ENCODE measurements at places on chromosomes 3 and 15.
A peak's percentile ranks its signal among the peaks of the same experiment; 100 is the strongest.

DNA sequence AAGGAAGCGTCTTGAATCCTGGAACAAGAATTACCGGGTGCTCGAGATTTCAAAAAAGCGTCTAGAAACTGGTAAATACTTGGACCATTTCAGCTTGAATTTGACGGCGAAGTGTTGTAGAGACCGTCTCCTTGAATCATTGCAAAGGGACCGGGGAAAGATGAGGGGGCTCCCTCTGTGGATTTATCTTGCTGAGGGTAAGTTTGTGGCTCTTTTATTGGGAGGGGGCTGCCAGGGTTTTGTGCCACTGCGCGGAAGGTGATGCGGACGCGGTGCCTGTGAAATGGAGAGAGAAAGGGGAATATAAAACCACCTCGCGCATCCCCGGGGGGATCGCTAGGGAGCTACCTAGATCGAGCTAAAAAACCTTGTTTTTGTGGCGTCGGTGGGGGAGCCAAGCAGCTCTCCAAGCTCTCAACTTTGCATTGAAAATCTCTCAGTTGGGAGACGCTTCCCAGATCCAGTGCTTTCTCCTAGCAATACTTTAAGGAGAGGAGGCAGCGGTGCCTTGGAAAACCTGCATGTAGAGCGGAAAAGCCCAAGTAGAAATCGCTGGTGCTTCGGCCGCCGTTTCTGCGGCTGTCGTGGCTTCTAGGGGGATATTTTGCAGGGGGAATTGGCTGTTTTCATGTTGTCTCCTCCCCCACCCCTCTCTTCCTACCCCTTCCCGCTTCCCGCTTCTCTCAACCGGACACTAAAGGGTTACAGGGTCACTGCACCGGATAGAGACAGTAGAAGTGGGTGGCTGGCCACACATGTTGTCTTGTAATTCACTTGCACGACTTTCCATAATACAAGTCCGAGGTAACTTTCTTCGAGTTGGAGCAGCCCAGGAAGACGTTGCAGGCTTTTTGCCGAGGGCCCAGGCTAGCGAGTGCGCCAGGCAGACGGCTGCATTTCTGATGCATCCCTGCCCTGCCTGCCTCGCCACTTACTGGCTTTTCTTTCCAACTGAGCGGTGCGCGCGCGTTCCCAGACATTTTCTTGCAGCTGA, 187.6 kb downstream of the NLGN1 start:
- DNase-seq: peak; percentile 24

GRCh38 chr15:63610209-63610841, 13.1 kb downstream of the FBXL22 start:
- DNase-seq: peak; percentile 86

DNA sequence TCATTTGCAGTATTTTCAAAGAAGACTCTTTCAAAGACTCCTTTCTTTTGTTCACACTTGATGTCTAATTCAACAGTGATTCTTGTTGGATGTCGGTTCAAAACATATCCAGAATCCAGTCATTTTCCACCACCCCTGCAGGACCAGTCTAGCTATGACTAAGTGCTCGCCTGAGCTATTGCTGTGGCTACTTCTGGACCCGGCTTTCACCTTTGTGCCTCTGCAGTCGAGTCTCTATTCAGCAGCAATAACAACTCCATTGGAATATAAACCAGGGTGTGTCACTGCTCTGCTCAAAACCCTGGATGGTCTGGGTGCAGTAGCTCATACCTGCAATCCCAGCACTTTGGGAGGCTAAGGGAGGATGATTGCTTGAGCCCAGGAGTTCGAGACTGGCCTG, 55.0 kb downstream of the PRICKLE2 start:
- DNase-seq: no peak

DNA sequence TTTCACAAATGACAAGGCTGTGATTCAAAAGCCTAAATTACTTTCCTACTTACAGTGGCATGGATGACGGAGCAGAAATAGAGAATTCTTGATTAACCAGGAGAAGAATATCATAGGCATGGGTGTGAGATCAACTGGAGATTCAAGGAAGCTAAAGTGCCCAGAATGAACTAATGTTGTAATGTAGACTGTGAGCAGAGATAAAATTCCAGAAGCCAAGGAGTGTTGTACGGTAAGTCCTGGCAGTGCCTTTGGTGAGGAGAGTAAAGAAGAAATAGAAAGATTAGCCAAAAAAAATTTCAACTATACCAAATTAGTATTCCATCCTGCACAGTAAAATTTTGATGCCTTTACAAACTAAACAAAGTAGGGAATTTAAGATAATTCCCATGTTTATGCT, 75.9 kb downstream of the ZBTB20 start:
- DNase-seq: no peak

GRCh38 chr3:48409291-48410201, 20.3 kb downstream of the PLXNB1 start:
- no peak for DNase-seq

DNA sequence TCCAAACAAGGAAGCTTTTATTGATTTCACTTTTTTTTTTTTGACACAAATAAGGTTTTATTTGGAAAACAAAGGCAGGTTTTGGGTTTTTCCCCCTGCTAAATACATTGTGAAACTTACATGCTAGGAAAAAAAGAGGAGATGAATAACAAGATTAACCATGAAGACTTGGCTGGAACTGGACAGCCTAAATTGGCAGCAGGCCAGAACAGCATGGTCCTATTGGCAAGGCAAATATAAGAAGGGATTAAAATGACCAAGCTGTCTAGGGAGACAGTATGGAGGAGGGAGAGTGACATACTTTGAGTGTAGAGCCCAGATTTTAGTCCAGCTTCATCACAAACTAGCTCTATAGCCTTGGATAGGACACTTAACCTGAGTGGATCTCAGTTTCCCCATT, 63.9 kb upstream of the BBX start:
- no peak for DNase-seq

DNA sequence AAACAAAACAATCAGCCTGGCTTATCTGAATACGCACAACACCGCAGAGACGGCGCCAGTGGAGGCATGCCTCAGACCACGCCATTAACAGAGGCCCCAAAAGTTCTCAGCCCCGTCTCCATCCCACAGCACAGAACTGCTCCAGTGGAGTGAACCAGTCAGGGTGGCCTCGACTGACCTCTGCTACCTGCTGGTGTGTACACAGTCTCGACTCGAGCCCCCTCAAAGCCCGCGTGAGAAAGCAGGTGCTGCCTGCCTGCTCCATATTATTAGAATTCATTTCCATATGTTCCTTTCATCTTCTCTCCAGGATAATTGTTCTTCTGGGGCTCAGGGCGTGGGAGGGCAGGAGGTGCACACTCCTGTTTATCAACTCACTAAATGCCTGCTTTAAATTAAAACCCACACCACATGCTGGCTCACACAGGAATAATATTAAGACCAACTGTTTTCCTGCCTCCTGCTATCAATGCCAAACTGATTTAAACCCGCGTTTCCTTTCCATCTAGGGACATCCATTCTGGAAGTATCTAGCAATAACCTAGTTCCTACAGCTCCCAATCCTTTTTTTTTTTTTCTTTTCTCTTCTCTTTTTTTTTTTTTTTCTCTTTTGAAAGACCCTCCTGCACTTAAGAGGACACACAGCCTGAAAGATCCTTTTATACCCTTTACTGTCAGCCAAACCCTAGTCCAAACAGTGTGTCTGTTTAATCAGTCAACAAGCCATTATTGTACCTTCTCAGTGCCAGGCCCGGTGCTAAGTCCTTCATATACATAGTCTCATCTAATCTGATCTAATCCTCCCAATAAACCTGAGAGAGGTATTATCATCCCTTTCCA, 101.2 kb downstream of the TLE3 start:
- no peak for DNase-seq

DNA sequence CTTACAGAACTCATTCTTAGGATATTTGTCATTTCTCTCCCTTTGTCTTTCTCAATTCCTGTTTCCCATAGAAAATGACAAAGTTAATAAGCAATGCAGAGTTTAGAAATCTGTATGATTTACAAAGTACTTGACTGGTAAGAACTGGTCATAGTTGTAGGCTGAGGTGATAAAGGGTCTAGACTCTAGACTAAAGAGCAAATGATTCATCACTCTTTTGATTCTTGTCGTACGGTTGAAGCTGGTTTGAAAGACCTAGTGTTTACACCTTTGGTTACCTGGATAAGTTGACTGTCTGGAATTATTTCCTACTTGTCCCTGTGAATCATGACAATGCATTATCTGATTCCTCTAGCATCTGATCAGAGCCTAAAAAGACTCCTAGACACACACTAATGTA, 58.9 kb upstream of the TP63 start:
- DNase-seq: no peak

- DNase-seq: peak; percentile 91
These were observed 25.4 kb downstream of the ADPGK start for GRCh38 chr15:72758182-72758581.

GRCh38 chr3:195077611-195078540, 193.1 kb downstream of the XXYLT1 start:
- DNase-seq: no peak

- no peak for DNase-seq
These were observed 551.1 kb upstream of the BCHE start for GRCh38 chr3:166388321-166388720.

DNA sequence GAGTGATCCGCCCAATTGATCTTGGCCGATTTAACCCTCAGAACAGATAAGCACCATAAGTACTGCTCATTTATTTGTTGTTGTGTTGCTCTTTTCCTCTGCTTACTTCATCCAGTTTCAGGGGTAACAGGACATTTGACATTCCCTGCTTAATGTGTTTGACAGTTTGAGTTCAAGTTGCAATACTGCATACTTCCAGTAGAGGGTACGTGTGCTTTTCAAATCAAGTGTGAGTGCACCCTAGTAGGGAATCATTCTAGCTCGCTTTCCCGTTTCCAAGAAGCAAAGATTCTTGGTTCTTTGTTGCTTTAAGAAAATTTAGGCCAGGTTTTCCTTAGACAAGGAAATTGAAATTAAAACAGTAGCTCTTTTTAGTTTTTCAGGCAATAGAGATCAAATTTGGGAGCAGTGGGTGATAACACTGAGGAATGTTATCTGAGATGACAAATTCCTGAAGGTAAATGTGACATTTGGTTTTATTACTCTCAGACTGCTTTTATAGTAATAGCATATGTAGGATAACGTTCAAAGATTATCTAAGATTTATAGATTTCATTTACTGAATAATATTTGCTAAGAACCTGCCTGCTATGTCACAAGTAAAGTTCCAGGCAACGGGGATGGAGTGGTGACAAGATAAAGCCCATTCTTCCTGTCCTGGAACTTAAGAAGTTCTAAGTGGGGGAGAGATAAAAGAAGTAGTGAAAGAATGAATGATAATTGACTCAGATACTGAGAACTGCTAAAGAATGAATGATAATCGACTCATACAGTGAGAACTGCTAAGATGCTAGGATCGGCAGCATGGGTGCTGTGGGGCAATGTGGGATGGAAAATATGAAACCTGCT, 73.3 kb downstream of the SYNPR start:
- DNase-seq: peak; percentile 32

GRCh38 chr3:10368512-10368911, 47.6 kb upstream of the SEC13 start:
- no peak for DNase-seq

GRCh38 chr3:143895805-143896204, 47.5 kb upstream of the SLC9A9 start:
- DNase-seq: no peak

GRCh38 chr3:136291302-136291701, 41.2 kb downstream of the PCCB start:
- DNase-seq: no peak

- DNase-seq: no peak
These were observed 48.9 kb downstream of the RASGRF1 start for GRCh38 chr15:79041601-79042168.

- no peak for DNase-seq
These were observed 197.2 kb upstream of the VEPH1 start for GRCh38 chr3:157700405-157700804.

- no peak for DNase-seq
These were observed 10.1 kb downstream of the PARP15 start for GRCh38 chr3:122587572-122587971.

DNA sequence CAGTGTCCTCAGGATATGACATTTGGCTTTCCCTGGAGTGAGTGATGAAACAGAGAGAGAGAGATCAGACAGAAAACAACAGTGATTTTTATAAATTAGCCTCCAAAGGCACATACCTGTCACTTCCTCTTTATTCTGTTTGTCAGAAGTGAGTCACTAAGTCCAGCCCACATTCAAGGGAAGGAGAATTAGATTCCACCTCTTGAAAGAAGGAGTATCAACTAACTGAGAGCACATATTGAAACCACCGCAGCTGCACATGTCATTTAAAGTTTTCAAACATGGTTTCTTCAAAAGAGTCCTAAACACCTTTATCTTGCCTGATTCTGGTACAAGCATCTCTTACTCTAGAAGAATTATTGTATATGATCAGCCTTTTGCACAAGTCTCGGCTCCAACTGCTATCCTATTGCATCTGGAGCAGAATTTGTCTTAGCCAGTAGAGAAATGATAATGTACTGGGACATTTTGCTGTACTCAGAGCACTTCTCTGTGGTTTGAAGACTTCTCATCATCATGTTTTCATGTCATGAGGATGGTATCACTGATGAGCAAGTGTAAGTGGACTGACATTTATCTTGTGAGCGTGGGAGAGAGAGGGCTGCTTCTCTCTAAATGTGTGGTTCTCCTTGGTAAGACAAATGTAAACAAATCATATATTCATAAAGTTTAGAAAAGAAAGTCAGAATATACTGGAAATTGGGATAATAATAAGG, 338.9 kb upstream of the CFAP20DC start:
- no peak for DNase-seq

DNA sequence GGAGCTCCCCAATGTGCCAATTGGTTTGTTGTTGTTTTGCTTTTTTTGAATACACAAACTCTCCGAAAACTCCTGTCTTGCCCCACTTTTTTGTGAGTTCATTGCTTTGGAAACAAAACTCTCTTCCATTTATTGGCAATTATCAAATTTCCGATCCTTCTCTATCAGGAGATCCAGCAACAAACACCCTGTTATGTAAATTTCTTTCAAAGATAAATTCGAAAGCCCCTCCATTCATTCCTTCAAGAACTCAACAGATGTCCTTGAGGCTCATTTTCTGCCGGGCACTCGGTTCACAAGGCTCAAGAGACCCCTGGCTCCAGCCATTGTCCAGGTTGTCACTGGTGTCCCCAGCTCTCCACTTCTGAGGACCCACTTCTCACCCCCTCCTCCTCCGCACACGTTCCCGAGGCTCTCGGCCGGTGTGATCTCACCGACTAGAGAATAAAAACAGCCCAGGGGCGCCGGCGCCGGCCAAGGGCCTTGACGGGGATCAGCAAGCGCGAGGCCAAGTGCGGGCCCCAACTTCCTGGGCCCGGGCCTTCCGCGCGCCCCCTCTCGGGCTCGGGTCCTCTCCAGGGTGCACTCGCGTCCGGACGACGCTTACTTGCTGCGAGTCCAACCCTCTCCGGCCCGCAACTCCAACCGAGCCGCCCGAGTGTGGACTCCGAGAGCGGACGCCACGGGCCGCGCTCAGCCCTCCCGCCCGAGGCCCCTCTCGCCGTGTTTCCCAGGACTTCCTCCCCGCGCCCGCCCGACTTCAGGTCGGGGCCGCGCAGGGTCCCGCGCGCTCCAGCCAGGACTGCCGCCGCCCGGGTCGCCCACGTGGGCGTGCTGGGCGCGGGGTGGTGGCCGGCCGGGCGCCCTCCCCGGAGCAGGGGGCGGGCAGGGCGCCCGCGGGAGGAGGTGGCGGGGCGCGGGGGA, 533 bp upstream of the SMAD3 start:
- DNase-seq: no peak

GRCh38 chr3:26308454-26308853, 314.1 kb upstream of the LRRC3B start:
- DNase-seq: no peak

GRCh38 chr15:80060356-80061006, 1.0 kb downstream of the ZFAND6 start:
- peak; percentile 37 for DNase-seq

All from brain microvascular endothelial cell (primary cell).